ENCODE measurements at places on chromosomes 6 and 20.

GRCh38 chr6:117494283-117494682, 11.8 kb downstream of the DCBLD1 start:
- peak; percentile 33 for DNase-seq

GRCh38 chr20:55424968-55425367, 580.4 kb downstream of the CBLN4 start:
- DNase-seq: no peak

DNA sequence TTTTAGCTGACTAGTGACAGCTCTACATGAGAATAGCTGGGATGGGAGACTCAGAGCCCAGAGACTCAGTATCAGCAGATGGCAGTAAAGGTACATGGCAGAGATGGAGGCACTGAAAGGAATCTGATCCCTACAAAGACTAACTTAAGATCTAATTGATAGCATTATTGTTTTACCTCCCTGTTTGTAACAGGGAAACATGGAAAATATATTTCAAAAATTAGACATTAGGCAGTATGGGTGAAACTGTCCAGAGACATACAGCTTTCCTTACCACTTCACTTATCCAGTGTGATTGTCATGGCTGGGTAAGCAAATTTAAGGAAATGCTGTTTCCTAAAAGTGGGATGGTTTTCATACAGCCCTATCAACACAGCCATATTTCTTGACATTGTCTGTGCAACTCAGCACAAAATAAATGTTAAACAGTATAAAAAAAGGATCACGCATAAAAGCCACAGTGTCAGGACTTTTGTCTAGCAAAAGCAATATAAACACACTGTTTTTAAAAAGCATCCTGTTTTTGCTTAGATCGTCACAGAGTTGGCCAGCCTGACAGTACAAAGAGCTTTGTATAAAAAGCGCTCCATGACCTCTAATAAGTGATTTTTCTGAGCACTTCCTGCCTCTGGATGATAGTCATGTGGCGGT, 376.9 kb downstream of the PHF3 start:
- DNase-seq: peak; percentile 63

GRCh38 chr6:144140867-144141266, 9.4 kb upstream of the STX11 start:
- no peak for DNase-seq

DNA sequence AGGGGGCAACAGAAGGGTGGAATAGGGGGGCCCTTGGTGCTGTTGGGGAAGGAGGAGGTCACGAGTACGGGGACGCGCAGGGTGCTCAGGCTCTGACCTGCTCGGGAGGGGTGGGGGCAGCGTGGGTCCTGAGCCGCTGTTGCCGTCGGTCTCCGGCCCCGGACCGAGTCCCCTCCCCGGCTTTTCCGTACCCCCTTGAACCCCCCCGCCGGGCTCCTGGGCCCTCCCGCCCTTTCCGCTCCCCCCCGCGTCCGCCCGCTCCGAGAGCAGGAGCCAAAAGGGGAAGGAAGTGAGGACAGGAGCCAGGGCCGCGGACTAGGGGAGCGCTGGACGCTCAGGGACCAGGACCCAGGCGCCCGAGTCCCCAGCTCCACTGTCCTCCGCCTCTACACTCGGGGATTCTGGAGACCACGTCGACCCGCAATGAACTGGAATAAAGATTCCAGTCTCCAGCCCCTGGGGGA, at the start of gene RGL2:
TSS of gene RGL2 (minus strand) at position 170 of the 464 bp plus-strand sequence. CDS start 332 bp downstream, outside the sequence.
- no peak for DNase-seq

GRCh38 chr20:41347523-41348429, 7.2 kb downstream of the LPIN3 start:
- peak; percentile 29 for DNase-seq

- peak; percentile 65 for DNase-seq
Measured at GRCh38 chr20:37741055-37741454, 47.2 kb downstream of the CTNNBL1 start.

DNA sequence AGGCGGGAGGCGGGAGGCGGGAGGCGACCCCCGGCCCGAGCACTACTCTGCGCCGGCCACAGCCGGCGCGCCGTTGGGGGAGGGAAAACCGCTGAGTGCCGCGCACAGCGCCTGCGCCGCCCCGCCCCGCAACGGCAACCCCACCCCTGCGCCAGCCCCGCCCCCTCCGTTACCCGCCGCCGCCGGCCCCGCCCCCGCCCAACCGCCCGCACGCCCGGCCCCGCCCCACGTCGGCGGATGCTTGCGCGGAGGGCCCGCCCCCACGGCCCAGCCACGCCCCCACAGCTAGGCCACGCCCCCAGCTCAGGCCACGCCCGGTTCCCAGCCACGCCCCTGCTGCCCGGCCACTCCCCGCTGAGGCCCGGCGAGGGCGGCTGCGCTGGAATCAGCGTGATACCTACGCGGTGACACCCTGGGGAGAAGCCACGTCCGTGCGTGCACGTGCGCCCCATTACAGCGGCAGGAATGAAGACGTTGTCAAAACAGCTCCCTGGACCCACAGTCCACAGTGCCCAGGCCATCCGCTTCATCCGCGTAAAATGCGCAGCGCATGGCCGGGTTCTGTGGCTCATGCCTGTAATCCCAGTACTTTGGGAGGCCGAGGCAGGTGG, at the start of gene TCFL5:
TSS of gene TCFL5 (minus strand) at position 97 of the 611 bp plus-strand sequence. CDS start 152 bp downstream, outside the sequence.
- DNase-seq: peak; percentile 78

GRCh38 chr20:57600320-57601210, 19.7 kb downstream of the ZBP1 start:
- peak; percentile 22 for DNase-seq

- no peak for DNase-seq
Measured at GRCh38 chr6:33183071-33183683, 9.1 kb downstream of the COL11A2 start.

DNA sequence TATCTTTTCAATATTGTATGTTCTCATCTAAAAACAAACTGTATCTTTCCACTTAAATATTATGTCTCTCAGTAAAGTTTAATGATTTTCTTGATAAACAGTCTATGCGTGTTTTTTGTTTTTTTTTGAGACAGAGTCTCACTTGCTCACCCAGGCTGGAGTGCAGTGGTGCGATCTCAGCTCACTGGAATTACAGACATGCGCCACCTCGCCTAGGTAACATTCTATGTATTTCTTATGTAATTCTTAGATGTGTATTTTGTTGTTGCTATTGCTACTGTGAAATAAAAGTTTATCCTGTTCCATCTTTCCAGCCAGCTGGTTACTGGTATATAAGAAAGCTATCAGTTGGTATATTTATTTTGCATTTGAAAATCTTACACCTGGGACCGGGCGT, 29.4 kb downstream of the ABHD12 start:
- DNase-seq: no peak

DNA sequence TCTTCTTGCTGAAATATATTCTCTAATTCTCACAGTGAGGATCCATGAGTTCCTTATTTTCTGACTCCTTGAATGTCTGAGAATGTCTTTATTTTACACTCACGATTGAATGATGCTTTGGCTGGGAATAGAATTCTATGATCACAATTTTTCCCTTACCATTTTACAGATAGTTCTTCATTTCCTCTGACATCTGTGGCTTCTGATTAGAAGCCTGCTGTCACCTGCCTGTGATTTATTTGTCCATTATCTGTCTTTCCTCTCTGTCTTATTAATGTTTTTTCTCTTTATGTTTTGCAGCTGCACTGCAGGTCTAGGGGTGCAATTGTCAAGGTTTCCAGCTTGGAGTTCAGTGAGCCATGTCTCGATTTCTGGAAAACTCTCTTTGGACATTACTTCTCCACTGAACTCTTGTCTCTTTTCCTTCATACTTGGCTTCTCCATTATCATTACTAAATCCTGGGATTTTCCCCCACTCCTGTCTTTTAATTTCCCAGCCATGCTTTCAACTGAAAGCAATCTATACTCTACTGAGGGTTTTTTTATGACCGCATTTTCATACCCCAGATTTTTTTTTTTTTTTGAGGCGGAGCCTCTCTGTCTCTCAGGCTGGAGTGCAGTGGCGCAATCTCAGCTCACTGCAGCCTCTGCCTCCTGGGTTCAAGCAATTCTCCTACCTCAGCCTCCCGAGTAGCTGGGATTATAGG, 121.2 kb upstream of the PRND start:
- no peak for DNase-seq

- no peak for DNase-seq
Measured at GRCh38 chr6:90151576-90152422, 144.8 kb downstream of the BACH2 start.

DNA sequence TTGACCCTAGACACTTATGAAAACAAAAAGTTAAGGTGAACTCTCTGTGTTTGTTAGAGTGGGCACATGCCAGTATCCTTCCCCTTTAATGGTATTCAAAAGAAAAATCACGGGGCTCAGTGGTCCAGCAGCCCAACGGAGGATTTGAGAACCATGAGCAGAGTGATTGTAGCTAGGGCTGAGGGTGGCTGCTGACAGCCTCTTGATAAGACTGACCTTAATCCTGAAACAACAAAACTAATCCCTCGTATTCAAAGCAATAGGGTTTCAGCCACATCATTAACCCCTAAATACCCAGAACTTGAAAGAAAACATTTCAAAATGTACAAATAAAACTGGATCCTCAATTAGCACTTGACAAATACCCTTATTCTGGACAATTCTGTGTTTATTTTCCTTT, 95.1 kb downstream of the SNAP25 start:
- DNase-seq: no peak

GRCh38 chr6:132661906-132662305, 2.9 kb upstream of the TAAR1 start:
- no peak for DNase-seq

DNA sequence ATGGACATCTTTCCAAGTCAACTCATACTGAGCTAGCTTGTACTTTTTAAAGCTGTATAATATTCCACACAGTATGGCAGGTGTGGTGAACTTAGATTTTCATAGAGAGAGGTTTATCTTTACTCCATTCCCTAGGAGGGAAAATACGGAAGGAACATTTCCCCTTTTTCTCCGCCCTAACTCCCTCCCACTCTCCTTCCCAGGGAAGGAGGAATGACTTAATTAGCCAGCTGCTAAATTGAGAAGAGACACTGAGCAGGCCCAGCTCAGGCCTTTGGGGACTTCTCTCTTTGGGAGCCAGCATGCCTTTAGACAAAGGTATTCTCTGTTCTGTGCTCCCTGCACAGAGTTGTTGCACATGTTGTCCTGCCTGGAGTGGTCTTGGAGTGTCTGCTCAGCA, 46.1 kb downstream of the MBOAT1 start:
- no peak for DNase-seq

DNA sequence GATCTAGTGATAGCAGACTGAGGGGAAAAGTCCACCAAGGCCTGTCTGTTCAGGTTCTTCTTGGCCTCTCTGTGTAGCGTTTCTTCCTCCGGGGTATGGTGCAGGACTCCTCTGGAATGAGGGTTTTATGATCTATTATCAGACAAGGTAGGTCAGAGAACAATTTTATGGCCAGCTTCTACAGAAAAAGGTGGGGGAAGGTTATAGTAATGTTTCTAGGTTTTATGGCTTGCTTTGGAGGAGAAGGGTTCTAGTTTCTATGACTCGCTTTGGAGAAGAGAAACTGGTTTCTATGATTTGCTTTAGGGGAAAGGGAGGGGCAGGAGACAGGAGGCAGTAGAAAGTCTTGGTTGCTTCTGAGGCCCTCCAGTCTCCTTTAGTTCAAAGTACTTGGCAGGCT, 144.8 kb upstream of the LAMA2 start:
- no peak for DNase-seq

GRCh38 chr6:153591159-153591558, 447.9 kb upstream of the OPRM1 start:
- no peak for DNase-seq

DNA sequence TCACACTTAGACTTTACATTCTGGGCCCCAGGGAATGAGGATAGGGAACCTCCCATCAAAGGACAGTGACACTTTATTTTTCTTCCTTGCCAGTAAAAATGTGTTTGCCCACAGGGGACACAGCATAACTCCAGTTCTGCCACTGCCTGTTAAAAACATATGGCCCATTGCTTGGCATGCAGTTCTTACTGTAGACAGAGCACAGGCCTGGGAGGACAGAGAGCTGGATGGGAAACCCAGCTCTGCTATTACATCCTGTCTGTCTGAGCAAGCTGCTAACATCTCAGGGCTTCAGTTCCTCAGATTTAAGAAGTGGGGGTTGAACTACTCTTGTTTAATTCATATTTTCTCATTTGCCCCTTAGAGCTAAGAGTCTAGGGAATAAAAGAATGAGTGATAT, 120.2 kb downstream of the AKAP7 start:
- DNase-seq: no peak

- DNase-seq: peak; percentile 47
Measured at GRCh38 chr6:37311741-37312473, 41.9 kb upstream of the RNF8 start.

- DNase-seq: no peak
Measured at GRCh38 chr6:116066789-116067188, 6.1 kb upstream of the FRK start.

GRCh38 chr6:69542494-69542893, 254.3 kb downstream of the LMBRD1 start:
- no peak for DNase-seq

- no peak for DNase-seq
Measured at GRCh38 chr6:34065466-34066217, 80.2 kb downstream of the GRM4 start.

DNA sequence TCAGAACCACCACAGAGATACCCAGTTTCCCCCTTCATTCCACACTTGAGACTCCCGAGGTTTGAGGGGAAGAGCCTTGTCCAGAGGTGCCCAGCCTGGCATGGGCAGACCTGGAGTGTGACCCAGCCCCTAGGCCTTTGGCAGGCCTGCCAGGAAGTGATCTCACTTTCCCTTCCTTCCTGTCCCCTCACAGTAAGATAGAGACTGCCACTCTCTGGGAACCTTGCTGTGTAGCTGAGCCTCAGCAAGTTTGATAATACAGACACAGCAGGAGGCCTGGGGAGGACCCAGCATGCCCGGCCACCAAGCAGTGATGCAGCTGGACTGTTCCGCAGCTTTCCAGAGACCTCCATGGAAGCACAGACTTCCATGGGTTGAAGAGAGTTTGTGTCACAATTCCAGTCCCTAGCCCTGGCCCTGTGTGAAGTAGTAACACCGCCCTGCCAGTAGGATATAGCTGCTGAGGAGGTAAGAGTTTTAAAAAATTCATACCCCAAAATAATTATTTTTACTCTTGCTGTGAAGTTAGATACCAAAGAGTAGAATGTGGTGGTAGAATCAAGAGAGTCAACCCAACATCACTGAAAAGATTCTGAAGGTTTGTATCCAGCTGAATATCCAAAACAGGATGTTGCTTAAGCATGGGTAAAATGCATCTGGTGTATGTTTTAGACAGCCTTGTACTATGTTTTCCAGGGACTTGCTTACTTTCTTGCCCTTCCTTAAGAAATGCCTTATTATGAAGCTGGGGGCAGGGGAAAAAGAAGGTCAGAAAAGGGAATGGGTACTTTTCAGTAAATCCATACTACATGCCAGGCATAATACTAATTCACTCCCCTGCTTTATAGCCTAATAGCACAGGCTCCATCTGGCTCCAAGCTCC, 16.3 kb downstream of the PKIG start:
- DNase-seq: no peak

GRCh38 chr6:148890096-148890495, 143.3 kb downstream of the UST start:
- peak; percentile 6 for DNase-seq

DNA sequence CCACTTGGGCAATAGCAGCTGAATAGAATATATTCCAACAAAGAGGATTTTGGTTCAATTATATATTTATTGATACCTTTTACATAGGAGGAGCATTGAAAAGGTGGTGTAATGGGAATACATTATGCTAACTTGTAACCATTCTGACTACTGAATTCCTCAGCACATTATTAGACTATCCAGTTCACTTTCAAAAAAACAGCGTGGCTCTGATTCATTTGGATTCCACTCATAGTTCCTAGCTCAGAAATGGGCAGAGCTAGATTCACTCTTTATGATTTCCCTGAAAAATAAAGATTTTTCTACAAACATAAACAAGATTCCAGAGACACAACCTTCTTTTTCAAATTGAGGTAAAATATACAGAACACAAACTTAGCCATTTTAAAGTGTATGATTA, 9.2 kb upstream of the TRERF1 start:
- DNase-seq: no peak
